ENCODE measurements at places on chromosomes 6 and 20.

- no peak for DNase-seq
These were observed 84.5 kb downstream of the PSMG4 start for GRCh38 chr6:3343089-3343883.

- no peak for DNase-seq
These were observed 4.0 kb downstream of the BLTP3A start for GRCh38 chr6:34795836-34796425.

DNA sequence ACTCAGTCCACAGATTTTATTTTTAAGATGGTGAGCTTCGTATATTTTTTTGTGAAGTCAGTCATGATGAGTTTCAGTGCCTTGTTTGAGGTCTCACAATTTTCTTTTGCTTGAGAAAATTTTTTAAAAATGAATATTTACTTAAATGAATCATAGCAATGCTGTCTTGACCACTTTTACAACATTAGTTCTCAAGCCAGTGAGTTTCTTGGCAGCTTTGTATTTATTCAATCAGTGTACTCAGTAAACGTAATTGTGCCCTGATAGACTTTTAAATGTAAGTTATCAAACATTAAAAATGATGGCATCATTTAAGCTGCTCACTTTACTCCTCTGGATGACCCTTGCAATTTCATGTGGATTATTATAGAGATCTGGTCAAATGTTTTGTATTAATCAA, 261.4 kb downstream of the KHDC1L start:
- DNase-seq, result no peak

DNA sequence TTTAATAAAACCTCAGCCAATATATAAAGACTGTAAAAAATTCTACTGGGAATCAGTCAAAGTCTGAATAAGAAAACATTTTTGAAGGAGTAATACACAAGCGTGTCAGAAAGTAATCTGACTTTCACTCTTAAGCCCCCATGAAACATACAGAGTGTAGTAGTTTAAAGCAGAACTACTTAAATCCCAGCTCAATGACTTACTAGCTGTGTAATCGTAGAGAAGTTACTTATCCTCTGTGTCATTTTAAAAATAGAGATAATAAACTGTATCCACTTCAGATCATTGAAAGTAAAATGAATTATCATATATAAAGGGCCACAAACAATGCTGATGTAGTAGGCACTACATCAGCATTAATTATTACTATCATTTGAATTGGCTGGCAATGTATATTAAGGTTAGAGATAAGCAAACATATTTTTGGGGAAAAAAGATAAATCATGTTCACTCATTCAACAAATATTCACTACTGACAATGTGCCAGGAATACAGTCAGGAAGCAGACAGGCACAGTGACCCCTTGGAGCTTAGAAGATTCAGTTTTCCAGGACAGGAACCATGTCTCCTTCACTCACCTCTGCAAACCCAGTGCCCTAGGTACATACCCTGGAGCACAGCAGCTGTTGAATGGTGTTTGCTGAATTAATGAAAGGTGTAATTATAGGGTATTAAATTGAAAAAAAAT, 14.4 kb downstream of the REPS1 start:
- no peak for DNase-seq

GRCh38 chr6:70636596-70636995, 31.1 kb upstream of the SMAP1 start:
- no peak for DNase-seq

DNA sequence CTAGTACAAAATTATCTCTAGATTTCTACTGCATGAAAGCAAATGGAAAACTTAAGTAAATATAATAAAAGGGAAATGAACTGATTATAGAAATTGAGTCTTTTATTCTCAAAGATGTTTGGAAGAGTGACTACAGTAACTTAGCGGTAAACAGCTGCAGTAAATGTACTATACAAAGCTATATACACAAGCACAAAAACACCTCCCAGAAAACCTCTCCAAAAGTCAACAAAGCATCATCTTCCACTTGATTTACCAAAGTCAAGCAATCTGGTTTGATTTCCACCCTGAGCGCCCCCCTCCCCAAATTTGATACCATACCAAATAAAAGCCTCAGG, 142.1 kb upstream of the SHLD1 start:
- DNase-seq, result no peak

GRCh38 chr6:110609101-110609500, 132.7 kb upstream of the SLC22A16 start:
- no peak for DNase-seq

DNA sequence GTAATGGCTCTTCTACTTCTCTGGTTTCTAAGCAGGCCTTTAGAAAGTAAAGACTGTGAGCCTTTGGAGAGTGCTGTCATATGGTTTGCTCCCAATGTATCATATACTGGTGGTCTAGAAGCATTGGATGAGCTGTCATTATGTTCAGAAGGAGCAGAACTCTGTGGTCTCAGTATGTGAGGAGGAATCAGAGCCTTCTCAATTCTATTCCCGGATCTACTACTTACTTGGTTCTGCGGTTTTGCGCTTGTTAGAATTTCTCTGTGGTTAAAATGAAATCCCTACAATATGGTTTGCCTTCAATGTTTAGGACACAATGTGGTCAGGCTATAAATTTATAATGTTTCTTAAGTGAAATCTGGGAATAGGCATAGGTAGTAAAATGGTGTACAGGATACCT, 64.6 kb downstream of the RWDD2A start:
- no peak for DNase-seq

GRCh38 chr20:288956-289692, 1.4 kb downstream of the C20orf96 start:
- no peak for DNase-seq

DNA sequence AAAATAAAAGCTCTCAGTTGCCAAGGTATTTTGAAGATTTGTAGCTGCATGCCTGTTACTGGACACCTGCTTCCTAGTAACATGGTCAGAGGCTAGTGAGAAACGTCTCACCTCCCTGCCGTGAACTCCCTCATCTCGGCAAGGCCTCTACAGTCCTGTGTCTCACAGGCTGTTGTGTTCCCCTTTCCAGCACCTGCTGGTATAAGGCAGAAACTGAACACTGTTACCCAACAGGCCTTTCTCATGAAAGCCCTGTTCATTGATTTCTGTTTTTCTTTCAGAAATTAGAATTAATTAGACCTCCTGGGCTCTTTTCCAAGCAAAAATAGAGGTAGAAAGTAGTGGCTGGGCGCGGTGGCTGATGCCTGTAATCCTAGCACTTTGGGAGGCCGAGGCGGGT, 17.6 kb upstream of the SRSF3 start:
- DNase-seq, result no peak

DNA sequence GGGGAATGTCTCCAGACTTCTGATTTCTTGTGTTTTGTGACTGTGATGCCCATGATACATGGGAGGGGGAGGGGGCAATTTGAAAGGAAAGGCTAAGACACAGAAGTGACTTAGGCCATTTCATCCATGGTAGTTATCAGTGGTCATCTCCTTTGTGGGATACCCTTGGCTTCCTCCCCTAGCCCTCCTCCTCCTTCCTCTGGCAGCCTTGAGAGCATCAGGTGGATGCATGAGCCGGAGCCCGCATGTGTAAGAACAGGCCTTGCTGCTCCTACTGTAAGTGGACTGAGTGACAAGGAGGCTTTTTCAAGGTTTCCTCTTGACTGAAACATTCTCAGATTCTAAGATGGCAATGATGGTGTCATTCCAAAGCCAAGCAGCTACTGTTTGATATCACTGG, 874 bp downstream of the CD83 start:
- DNase-seq, result no peak

- DNase-seq, result peak; percentile 34
These were observed 118.4 kb upstream of the SGK1 start for GRCh38 chr6:134436281-134436815.

DNA sequence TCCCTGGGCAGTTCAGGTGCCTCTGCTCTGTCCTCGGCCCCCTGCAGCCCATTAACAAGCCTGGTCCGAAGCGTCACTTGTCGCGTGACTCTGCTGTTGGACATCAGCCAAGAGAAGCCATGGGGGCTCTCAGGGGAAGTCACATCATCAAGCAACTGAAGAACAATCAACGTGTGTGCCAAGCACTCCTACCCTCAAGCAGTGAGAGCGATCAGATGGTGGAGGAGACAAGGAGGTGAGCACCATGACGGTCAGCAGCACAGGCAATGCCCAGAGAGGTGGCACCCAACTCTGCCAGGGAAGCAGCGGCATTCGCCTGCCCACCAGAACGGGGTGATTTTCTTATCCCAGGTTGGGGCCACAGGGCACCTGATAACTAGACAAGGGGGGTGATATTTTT, 132.7 kb downstream of the AGPAT4 start:
- no peak for DNase-seq

DNA sequence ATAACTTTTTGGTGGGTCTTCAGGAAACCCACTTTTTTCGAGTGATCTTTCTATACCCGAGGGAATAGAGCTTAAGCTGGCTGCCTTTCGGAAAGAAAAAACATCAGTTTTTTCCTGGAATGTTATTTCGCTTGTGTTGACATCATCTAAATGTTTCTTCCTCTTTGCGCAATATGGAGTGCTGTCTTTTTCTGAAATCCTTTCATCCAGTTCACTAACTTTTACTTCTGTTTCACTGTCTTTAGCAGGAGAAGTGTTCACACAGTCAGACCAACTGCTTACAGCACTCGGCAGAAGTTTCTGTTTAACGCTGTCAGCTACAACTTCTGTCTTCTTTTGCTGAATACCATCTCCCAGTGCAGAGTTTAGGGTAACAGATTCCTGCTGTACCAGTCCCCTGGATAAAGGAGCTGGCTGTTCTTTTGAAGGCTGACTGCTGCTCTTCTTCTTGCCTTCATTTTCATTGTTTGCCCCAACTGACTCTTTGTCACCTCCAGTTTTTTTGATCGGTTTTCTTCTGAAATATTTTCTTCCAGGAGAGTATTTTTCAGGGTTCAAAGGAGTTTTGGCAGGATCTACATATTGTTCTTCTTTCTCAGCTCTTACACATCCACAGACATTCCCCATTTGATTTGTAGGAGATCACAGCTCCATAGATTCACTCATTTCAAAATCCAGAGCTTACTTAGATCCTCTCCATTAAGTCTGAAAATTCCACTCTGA, 50.0 kb upstream of the DST start:
- DNase-seq, result no peak

DNA sequence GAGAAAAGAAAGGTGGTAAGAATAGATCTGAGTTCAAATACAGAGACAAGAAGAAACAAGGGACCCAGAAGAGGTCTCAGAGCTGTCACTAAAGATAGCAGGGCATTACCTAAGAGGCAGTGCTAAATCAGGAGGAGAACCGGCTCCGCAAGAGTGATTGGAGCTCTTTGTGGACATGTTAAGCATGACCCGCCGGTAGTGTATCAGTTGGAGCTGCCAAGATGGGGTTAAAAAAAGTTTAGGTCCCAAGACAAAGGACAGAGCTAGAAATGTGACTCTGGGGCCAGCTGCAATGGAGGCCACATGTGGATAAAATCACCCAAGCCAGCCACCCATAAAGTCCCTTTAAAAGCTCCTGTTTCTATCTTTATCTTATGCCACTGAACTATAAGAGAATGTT, 93.4 kb downstream of the MBOAT1 start:
- no peak for DNase-seq

- no peak for DNase-seq
These were observed 11.0 kb downstream of the SLC29A1 start for GRCh38 chr6:44234101-44235025.

DNA sequence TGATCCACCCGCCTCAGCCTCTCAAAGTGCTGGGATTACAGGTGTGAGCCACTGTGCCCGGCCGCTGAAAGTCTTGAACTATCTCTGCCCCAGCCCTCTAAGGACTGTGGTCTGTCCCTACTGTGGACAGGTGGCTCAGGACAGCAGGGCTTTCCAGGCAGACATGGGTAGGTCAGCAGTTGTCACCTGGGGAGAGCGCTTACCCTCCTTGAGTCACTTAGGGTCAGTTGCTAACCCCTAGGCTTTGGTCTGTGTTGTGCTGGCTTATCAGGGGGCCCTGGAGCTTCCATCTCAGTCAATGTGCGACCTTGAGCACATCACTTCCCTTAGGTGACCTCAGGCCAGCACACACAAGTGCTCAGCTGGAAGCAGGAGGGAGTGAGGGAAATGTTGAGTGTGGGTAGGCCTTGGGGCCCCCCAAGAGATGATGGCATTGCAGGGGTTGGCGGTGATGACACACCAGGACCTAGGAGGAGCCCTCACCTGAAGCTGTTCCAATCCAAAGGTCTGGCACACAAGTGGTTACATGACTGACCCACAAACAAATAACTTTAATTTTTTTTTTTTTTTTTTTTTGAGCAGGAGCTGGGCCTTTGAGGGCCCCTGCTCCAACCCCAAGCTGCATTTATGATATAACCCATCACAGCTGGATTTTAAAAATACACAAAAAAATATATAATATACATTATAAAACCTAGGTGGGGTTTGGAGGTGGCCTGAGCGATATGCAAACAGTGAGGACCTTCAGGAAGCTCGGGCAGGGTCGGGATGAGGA, 5.1 kb downstream of the RPL10A start:
- no peak for DNase-seq

DNA sequence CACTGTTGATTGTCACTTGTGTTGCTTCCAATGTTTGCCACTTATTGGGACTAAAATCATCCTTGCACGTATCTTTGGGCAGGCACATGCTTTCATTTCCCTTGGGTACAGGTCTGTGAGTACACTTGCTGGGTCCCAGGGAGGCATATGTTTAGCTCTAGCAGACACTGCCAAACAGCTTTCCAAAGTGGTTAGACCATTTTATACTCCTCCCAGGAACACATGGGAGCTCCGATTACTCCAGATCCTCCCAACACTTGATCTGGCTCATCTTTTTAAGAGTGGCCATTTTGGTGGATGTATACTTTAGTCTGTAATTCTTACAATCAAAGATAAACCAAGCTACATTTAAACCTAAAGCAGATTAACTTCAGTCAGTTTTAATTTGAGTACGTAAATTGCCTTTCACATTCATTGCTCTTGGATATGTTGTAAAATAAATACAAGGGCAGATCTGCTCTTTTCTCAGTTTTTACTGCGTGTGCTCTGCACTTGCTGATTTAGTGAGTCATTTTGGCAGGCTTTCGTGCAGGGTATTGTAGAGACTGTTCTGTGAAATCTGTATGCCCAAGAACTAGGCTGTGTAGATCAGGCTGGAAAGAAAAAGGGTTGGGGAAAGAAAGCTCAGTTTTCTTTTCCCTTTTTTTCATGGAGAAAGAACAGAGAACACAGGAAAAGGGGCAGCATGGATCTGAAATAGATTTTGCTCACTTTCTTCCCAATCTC, 19.5 kb downstream of the SLC22A1 start:
- DNase-seq, result no peak

DNA sequence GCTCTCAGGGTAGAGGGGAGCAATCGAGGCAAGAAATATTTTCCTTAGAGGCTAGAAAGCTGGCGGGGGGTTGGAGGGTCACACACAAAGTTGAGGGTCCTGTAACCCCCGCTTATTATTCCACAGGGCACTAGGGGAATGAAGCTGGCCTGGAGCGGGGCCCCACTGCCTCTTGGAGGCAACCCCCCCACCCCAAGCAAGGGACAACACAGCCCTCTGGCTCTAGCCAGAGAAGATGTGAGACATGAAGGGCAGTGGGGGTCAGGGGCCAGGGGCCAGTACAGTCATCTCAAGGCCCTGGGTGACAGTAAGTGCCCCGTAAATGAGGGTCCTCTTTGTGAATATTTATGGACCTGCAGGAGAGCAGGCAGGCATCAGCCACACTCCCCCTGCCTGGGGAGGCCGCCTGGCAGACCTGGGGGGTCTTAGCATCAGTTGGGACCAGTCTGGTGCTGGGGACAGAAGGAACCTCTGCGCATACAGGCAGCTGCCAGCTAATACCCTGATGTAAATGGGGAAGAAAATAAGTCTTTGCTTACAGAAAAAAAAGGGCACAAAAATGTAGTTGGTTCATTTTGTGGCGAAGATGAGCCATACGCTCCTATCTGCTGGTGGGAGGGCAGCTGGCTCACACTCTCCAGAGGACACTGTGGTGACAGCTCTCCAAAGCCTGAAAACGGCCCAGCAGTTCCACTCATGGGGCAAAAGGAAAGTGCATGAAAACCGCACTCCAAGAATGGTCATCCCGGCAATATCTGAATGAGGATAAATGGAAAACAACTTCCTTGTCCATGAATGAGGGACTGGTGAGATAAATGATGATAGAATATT, 21.9 kb downstream of the SPATA2 start:
- DNase-seq, result no peak

Data from stimulated activated CD4-positive, alpha-beta T cell treated with anti-CD3 and anti-CD28 coated beads, Interleukin-15, amount 100 ng/mL, for 1 hour (primary cell).